ENCODE measurements at places on chromosomes 2 and 18.

DNA sequence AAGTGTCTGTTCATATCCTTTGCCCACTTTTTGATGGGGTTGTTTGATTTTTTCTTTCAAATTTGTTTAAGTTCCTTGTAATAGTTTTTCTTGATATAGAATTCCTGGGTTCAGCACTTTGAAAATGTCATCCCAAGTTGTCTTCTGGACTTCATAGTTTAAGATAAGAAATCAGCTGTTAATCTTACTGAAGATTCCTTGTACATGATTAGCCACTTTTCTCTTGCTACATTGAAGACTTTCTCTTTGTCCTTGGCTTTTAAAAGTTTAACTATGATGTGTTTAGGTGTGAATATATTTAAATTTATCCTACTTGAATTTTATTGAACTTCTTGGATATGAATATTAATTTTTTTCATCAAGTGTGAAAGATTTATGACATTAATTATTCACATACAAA, 387.2 kb upstream of the CWC22 start:
- no peak for DNase-seq

- no peak for DNase-seq
Measured at GRCh38 chr2:31642707-31643106, 62.0 kb upstream of the SRD5A2 start.

- no peak for DNase-seq
Measured at GRCh38 chr2:96870626-96871255, 861 bp upstream of the SEMA4C start.

- DNase-seq: no peak
Measured at GRCh38 chr2:30765876-30766470, 41.3 kb downstream of the CAPN13 start.

GRCh38 chr2:190627448-190628412, 21.2 kb upstream of the NAB1 start:
- DNase-seq: peak; percentile 71

- DNase-seq: no peak
Measured at GRCh38 chr2:88452980-88453582, 588 bp upstream of the FOXI3 start.

DNA sequence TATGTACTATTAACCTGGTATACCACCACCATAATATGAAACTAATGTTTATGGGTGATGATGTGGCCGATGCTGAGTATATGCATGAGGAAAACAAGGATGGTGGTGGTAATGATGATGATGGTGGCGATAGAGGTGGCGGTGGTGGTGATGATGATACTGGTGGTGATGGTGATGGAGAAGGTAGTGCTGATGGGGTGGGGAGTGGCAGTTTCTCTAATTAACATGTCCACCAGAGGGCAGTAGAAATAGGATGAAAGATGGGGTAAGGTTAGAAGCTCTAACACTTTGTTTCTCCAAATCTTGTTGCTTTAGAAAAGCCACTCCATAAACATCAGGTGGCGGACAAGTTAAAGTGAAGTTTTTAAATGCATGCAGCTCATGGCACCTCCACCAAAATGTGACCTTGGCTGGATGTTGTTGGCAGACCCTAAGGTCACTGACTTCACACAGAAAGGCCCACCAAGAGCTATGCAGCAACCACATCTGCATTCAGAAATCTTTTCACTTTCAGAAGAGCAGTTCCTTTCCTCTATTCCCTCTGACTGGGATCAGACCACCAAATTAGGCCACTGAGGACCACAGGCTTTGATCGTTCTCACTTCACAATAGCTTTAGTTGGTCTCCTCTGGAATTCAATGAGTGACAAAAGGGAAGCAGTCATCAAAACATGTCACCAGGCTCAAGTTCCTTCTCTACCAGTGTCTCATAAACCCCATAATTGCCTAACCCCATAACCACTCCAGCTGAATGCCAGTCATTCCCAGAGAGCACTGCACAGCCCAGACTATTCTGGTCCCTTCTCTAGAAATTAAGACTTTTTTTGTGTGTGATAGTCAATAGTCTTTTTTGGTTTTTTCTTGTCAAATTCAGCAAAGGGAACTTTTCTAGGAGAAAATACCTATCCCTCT, 7.5 kb upstream of the BCL11A start:
- DNase-seq: no peak

DNA sequence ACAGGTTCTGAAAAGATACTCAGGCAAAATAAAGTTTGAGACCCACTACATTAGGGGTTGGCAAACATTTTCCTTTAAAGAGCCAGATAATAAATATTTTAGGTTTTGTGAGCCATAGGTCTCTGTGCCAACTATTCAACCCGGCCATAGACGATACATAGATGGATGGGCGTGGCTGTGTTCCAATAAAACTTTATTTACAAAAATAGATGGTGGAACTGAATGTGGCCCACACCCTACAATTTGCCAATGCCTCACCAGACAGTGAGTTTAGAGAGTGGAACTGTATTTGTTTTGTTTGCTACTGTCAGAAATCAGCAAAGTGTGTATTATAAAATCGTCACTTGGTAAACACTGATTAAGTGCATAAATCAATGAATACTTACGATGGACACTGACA, 78.0 kb downstream of the ACKR3 start:
- DNase-seq: no peak

DNA sequence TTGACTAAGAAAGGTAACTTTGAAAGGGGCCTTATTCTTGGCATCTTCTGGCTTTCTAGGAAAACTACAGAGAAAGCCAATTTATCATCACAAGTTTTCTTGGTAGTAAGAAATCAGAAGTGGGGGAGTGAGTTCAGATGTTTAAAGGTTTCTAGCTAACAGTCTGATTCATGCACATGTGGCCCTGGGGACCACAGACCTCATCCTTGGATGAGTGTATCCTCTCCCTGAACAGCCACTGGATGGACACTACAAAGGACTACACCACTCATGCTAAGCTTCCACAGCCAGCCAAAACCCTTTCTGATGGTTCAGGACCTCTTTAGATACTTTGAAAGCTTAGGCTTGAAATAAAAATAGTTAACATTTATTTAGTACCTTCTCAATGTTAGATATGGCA, 218.3 kb upstream of the STK17B start:
- DNase-seq: no peak

DNA sequence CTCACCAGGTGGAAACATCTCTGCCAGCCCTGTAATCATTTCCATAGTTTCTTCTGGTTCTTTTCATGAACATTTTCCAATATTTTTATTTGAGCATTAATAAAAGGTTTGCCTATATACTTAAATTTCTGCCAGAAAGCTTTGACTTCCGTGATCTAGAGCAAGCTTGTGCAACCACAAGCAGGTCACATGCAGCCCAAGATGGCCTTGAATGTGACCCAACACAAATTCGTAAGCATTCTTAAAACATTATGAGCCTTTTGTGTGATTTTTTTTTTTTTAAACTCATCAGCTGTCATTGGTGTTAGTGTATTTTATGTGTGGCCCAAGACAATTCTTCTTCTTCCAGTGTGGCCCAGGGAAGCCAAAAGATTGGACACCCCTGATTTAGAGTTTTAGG, 51.6 kb downstream of the NEDD4L start:
- DNase-seq: no peak

- no peak for DNase-seq
Measured at GRCh38 chr2:150476286-150476685, 11.2 kb downstream of the RND3 start.

DNA sequence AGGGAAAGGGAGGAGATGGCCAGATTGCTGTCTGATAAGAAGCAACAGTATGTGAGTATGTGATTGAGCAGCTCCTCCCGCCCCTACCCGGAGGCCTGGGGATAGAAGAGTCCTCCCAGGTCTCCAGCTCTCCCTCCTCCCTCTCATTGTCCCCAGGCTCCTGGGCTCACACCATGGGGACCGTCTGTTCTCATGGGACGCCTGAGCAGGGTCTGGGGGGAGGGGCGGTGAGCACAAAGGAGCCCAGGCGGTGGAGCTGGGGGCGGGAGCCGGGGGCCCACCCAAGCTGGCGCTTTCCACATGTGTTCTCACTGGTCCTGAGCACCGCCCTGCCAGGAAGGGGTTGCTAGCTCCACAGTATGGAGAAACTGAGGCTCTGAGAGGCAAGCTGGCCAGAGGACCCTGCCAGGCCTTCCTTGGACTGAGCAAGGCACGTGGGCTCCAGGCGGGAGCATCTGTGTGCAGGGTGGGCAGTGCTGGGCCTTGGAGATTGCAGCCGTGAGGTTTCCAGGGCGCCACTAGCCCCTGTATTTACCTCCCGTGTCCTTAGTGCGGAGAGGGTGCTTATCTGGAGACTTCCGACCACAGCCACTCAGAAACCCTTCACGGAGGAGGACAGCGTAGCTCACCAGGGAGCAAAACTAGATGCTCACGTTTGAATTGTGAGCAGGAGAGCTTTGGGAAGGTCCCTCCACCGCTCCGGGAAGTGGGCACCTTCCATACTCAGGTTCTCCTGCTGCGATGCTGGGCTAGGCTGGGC, 37.4 kb downstream of the PDIA6 start:
- DNase-seq: no peak

- DNase-seq: no peak
Measured at GRCh38 chr18:9751371-9752031, 43.4 kb downstream of the RAB31 start.

DNA sequence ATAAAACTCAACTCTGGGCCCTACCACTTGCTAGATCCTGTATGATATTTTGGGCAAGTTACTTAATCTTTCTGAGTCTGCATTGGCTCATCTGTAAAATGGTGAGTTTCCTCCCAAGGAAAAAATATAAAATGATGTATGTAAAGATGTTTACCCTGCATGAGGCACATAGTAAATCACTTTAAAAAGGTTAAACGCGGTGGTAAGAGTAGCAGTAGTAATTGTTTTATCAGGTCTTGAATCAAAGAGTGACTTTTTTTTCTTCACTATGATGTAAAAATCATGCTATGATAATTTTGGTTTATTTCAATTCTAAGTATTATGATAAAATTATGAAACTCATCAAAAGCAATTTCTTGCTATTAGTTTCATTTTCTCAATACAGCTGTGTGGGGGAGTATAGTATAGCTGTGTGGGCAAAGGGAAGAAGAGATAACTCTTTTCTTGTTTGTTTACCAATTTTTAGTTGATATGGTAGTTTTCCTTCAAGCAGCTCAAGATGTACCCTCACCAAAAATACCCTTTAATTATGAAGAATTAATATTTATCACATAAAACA, 10.7 kb downstream of the ARHGAP15 start:
- DNase-seq: no peak

- DNase-seq: no peak
Measured at GRCh38 chr2:230694241-230694640, 18.4 kb upstream of the CAB39 start.

DNA sequence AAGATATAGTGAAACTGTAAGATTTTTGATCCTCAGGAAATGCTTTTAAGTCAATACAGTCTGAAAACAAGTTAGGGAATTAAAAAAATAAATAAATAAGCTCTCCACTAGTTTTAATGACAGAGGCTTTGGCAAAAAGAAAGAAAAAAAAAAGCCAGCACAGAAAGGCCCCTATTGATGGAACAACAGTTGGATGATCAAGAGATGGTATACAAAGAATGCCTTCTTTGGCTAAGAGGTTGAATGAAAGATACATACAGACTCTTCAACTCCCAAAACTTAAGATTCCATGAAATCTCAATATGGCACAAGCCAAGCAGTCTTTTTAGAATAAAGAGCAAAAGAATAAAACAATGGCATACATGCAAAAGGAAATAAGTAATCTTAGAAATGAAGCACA, 64.0 kb upstream of the GALNT5 start:
- DNase-seq: no peak

DNA sequence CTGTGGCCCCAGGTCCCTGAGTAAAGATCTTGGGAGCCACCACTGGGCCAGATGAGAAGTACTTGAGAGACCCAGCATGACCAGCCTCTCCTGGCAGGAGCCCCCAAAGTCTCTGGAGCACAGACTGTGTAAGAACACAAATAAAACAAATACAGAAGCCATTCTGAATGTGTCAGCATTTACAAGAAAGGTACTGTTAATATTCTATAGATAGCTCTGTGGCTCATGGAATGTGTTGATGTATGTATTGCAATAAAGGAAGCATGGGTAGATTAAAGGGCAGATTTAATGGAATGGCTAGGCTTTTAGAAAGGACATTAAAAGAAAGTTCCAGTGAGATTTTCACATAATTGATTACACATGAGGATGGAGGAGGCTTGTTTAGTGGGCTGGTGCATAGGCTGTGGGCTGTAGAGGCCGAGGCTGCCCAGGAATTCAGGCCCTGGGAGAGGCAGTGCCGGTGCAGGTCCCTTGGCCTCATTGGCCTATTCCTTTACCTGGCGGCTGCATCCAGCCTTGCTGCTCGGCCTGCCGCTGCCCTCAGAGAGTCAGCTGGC, 127.7 kb upstream of the DLX2 start:
- DNase-seq: no peak

DNA sequence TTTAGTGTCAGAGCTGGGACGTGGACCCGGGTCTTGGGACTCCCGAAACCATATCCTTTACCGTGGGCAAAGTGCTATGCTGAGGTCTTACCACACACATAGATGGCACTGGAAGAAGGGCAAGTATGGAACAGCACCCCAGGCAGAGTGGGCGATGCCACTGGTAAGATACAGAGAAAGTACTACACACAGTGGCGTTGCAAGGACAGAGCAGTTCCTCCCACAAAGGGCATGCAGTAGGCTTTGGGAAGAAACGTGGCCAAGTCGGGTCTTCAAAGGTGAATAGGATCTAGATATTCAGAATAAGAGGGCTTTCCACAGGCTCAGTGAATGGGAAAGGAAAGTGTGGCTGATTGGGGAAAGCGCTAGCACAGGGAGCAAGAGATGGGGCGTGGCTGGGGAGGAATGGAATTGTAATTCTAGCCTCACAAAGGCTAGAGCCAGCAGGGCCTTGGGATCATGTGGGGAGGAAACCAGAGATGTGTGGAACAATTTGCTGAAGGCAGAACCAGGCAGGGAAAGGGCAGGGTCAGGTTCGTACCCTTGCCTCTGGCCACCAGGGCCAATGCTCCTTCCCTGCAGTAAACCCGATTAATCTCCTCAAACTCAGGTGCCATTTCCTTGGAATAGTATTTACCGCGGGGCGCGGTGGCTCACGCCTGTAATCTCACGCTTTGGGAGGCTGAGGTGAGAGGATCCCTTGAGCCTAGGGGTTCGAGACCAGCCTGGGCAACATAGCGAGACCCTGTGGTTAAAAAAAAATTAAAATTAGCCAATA, 36.0 kb downstream of the PCBP1 start:
- no peak for DNase-seq

DNA sequence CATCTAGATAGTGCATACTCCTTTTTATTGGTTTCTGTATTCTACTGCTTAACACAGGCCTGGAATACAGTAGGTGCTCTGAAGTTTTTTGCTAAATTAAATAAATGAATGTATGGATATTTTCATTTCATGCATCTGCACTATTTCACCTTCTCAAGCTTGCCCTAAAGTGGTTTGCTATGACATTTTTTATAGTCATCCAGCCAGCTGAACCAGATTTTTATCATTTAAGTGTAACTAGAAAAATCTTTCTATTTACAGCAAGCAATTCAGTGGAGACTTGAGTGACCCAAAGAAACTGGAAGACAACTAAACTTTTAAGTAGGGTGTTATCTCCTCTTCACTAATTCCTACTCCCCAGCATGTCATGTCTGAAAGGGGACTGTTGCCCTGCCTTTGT, 354.9 kb downstream of the OSR1 start:
- DNase-seq: no peak

DNA sequence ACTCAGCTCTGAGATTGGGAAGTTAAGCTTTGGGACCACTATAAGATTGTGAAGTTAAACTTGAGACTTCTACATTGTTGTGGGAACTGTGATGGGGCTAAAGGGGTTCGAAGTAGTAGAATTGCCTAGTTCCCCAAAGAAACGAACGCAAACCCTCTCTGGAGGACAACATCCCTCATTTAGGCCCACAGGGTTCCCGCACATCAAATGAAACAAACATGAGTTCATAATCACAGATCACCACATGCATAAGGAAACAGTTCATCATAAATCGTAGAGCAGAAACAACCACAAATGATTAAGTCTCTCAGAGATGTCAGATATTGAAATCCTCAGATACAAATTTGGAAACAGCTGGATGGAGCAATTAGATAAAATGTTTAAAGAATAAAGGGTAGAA, 55.9 kb upstream of the HPCAL1 start:
- DNase-seq: no peak

Measured in BE2C (cell line).